ENCODE measurements at places on chromosomes 5 and 9.

DNA sequence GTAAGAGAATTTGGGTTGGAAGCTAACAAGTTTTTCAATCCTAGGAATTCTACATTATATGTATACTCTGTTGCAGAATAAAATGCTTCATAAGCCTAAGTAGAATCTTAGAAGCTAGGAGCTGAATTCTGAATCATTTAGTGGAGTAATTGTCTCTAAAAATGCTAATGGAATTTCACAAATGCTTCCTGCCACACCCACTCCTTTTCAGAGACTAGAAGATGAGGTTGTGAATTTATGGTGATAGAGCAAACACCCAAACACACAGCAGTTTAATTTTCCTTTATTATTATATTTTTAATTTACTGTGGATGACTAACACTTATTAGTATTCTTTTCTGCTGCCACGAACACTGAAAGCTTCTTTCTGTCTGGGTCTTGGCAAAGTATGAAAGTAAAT is 208.0 kb upstream of the PDE4D start:
- no peak for DNase-seq

DNA sequence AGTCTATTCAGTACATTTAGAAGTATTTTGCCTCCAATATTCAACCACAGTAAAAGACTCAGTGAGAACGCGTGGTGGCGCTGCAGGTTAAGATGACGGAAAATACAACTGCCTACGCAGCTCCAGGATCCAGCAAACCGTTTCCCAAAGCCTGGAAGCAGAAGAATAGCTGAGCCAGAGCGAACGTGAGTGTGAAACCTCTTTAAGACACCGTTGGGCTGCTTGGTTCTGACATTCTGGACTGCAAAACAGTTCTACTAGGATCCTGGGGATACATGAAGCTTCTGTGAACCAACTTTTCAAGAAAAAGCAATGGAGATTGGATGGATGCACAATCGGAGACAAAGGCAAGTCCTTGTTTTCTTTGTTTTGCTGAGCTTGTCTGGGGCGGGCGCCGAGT is at the start of gene PCDHB16:
Gene PCDHB16, plus strand, starts transcription at position 140 of the 400 bp plus-strand sequence. Its CDS starts 173 bp downstream, at position 313.
- DNase-seq: no peak

DNA sequence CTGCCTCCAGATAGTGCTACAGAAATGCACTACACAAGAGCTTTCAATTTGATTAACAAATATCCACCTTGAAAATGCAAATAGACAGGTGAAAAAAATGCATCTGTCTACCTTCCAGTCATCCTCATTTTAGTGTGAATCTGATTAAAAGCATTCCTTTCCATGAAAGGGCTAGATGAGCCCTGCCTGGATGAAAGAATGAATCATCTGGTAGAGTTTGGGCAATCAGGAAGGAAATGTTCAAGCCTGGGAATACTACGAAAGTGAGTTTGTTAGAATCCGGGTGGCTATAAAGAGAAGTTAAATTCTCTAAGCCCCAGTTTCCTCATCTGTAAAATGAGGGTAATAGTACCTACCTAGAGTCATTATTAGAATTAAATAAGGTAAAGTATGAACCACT is 142.6 kb downstream of the FAM114A2 start:
- no peak for DNase-seq

DNA sequence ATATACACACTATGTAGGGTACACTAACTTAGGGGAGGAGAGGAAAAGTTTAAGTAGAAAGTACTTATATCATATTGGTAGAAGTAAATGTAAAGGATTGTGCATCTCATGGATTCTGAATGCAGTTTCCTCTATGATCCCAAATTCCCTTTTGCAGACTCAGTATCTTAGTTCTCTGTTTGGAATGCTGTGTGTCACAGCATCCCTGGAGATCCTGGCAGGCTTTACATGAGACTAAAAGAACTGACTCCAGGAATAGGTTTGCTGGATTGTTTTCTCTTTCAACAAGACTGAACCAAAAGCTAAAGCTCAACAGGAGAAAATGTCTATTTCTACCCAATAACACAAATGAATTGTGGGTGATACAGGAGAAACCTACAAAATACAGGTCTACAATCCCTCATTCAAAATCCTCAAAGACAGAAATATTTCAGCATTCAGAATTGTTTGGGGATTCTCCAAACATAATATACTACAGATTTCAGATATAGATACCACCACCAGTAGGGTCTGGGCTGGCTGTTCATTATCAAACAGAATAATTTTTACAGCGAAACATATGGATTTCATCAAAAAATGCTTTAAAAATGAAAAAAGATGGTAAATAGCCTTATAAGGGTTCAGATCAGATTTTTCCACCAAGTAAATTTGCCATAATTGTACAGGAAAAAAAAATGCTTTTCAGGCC is 324.7 kb upstream of the GRAMD2B start:
- no peak for DNase-seq

GRCh38 chr9:17322882-17323864 is 188.3 kb downstream of the CNTLN start:
- DNase-seq: no peak

DNA sequence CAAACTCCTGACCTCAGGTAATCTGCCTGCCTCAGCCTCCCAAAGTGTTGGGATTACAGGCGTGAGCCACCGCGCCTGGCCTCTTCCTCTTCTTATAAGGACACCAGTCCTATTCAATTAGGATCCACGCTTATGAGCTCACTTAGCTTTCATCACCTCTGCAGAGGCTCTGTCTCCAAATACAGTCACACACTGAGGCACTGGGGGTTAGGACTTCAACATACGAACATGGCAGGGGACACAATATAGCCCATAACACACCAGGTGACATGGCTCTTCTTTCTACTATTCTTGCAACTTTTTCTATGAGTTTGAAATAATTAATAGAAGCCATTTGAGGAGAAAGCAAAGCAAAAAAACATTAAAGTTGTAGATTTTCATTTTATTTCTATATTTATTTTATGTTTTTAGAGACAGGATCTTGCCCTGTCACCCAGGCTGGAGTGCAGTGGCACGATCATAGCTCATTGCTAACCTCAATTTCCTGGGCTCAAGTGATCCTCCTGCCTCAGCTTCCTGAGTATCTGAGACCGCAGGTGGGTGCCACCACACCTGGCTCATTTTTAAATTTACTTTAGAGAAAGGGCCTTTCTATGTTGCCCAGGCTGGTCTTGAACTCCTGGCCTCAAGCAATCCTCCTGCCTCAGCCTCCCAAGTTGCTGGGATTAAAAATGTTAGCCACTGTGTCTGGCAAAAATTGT is 6.0 kb upstream of the PRRT1B start:
- DNase-seq: no peak

GRCh38 chr9:113488071-113488470 is 24.5 kb downstream of the RGS3 start:
- no peak for DNase-seq
